ENCODE measurements at places on chromosomes 2 and 18.
A peak's percentile ranks its signal among the peaks of the same experiment; 100 is the strongest.

- ATAC-seq: peak; percentile 59
Observed at GRCh38 chr2:57726294-57726693, 320.3 kb upstream of the VRK2 start.

DNA sequence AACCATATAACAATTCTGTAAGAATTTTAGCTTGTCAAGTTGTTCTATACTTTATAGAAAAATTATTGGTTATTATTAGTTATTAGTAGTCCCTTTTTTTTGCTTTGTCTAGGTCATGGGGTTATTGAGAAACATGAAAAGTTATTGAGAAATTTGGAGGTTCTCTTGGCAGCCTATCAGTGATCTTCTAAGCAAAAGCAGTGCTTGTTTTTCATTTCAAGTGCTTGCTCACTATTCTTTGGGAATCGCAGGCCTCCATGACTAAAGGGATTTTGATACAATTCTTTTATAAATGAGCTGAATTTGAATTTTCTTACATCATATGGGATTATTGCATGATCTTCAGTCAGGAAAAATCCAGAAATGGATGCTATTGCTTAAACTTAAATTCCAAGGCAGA lies 25.8 kb downstream of the PLEKHA3 start:
- no peak for ATAC-seq

DNA sequence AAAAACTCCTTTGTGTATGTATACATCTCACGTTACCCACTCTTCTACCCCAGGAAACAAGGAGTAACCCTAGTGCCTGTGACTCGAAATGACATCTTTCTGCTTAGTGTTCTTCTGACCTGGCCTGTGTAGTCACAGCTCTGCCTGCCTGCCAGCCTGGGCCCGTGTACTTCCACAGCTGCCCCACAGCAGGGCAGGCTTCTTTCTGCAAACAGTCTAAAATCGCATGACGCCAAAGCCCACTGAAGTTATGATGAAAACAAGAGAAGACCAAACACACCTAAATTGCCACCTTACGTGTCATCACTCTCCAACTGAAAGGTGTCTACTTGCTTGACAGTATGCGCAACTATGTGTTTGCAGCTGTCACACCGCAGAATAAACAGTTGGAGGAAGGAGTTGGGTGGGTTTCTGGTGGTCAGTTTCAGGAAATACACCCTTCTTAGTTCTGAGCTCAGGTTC lies 1.5 kb downstream of the GAREM1 start:
- no peak for ATAC-seq

DNA sequence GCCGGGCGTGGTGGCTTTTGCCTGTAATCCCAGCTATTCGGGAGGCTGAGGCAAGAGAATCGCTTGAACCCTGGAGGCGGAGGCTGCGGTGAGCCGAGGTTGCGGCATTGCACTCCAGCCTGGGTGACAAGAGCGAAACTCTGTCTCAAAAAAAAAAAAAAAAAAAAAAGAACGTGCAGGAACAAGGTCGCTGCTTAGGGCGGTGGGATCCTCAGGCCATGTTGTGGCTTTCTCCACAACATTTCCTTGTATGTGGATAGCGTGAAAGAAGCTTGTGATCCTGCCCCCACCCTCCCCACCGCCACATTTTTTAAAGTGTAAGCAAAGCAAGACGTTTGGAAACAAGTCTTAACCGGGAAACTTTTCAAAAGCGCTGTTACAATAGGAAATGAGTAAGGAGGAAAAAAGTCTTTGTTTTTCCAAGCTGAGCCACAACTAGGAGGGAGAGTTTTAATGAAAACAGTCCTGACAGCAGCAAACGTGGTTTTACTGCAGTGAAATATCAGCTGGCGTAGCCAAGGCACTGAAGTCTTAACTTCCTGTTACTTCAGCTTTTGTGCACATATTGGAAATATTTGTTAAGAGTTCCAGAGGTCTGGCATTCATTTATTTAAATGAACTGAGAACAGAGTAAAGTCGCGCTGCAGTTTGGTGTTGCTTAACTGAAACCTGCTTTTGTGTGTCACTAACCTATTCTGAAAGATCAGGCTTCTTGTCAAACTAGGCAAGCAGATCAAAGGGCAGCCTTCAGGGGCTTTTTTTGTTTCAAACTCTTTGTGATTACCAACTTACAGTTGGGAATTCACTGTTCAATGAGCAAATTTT lies 3.8 kb downstream of the TGIF1 start:
- ATAC-seq: peak; percentile 22

GRCh38 chr18:5467671-5468070 lies 76.1 kb downstream of the EPB41L3 start:
- ATAC-seq: no peak

DNA sequence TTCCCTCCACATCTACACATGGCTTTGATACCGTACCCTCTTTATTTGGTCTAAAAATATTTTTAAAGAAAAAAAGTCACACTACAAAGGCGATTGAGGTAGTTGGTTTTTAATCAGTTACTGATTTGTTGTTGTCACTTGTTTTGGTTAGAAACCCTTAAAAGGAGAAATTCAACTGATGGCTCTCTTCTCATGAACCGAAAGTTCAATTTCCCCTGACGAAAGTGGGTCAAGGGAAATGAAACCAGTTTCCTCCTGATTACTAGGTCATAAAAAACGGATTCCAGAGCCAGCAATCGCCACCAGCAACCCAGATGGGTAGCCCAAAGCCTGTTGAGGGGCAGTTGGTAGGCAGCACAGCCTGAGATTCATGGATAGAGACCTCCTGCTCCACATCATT lies 63.2 kb downstream of the DLGAP1 start:
- ATAC-seq: no peak

DNA sequence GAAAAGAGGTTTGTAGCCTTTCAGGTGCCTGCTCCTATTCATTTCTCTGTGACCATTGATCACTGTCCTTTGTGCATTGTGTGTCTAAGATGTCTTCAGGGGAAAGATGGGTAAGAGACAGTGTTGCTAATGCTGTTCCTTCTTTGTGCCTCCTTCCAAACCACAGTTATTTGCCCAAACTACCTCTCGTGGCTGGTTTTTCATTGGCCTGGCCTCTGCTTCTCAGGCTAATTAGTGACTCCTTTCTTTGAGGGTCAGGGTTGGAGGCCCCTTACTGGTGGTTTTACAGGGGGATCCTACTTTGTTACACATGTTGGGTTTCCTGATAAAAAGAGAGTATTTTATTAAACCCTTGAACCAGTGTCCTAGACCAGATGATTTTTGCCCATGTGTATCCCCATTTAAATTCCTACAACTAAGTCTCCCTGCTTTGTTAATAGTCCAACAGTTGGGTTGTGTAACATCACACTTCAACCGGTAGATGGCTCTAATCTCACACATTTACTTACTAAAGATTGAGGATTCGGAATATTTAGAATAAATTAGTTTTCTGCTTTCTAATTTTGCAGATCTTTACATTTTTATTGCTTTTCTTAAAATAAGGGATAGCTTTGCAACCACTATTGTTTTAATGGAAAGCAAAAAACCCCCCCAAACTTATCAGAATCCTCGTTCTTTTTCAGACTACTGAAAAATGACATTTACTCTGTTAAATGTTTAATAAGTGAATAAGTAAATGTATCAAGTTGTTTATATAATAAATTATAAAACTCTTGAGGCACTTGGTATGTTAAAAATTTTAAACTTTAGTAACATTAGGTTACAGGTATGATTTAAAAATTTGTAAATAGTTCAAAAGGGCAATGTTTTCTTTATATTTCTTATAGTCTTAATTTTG lies 2.4 kb downstream of the MARS2 start:
- ATAC-seq: no peak

DNA sequence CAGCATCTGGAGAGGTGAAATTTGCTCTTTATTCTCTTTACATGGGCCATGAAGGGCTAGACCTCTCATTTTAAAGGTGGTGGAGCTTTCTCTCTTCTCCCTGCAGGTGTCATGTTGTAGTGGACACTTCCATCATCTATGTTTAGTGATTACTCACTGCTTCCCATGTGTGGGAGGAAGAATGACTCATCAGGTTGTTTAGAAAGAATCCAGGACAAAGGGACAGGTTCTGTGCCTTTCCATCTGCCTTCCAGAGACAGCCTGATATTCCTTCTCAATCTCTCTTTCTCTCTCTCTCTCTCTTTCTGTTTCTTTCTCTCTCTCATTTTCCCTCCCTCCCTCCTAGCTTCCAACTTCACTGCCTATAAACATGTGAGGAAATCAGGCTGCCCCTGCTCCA lies 38.7 kb downstream of the SCG2 start:
- ATAC-seq: no peak

DNA sequence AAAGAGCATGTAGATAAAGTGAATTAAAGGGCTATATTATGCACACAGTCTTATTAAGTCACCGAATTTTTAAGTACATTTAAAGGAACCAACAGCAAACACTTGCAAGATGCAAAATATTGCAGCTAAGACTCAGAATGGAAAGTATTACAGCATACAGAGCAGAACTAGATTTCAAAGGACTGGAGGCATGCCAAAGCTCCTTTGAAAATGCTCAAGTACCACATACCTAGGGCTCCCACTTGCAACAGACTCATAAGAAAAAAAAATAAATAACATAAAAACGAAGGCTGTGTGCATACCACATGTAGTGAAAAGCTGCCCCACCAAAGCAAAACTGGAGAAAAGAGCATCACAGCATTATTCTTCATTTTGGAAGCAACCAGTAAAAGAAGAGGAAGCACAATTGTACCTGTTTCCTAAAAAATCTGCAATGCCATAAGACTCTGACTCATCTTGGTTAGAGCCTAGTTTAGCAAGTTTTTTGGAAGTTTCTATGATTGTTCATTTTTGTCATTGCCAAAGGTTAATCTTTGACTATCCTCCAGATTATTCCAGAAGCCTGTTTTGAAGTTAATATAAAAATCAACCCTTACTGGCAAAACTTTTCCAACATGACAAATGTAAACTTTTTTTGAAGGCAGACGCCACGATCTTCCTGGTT lies 306.0 kb upstream of the COL3A1 start:
- ATAC-seq: no peak

DNA sequence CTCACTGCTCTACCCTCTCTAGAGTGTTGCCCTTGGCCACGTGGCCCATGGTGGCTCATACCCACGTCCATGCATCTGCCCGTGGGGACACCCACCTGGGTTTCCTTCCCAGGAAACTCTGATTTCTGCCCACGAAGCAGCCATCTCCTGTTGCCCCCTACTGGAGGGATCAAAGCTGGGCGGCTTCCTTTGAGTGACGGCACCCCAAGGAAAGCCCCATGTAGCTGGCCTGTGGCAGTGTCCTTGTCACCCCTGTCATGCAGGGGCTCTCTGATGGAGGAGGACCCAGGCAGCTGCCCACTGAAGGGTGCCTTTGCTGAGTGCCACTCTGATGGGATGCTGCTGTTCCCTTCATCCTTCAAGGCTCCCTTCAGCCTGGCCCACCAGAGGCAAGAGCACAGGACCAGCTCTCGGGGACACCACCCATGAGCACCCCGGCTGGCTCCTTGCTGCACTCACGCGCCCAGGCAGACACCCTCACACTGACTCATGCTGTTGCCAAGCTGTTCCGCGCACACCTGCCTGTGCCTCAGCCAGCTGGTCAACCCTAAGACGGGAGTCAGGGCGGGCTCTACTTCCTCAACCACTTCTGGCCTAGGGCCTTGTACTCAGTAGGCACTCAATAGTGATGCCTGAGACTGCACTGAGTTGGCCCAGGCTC lies 101.1 kb downstream of the CTIF start:
- no peak for ATAC-seq

DNA sequence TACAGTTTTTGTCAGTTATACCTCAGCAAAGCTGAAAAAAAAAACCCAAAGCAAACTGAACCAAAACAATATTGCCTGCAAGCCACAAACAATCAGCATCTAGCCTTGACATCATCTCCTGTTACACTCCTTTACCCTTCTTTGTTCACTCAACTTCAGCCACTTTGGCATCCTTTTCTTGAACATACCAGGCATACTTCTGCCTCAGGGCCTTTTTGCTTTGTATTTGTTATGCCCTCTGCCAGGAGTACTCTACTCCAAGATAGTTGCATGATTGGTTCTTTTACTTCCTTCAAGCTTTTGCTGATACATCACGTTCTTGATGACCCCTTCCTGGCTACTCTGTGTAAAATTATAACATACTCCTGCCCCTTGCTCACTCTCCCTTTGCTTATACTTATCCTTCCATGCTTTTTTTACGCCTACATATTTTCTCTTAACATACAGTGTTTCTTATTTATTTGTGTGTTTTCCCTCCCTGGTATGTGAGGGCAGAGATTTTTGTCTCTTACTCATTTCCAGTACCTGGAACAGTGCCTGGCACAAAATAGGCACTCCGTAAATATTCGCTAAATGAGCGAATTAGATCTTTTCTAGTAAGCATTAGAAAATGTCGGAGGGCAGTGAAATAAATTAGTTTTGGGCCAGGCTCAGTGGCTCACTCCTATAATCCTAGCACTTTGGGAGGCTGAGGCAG lies 12.7 kb downstream of the ABI2 start:
- ATAC-seq: no peak

DNA sequence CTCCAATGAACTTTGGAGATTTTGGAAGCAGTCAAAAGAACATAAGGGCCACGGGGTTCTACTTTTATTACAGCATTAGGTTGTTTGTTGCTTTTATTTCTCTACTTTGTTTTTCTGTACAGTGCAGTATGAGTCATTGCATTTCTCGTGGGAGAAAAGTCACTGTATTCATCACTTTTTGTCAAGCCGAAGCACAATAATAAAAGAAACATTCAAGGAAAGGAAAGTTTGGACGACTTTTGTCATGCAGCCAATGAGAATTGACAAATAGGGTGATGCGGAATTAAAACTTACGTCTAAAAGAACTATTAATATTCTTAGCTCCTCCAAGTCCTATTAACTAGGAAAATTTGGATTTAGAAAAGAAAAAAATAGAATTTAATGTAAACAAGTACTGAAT lies 209.9 kb downstream of the TMEM182 start:
- no peak for ATAC-seq

- ATAC-seq: peak; percentile 65
Observed at GRCh38 chr2:222861411-222862105, 722 bp downstream of the ACSL3 start.

- ATAC-seq: no peak
Observed at GRCh38 chr2:218370410-218371063, 11.5 kb upstream of the SLC11A1 start.

- ATAC-seq: no peak
Observed at GRCh38 chr2:151855111-151855510, 26.9 kb upstream of the ARL5A start.

DNA sequence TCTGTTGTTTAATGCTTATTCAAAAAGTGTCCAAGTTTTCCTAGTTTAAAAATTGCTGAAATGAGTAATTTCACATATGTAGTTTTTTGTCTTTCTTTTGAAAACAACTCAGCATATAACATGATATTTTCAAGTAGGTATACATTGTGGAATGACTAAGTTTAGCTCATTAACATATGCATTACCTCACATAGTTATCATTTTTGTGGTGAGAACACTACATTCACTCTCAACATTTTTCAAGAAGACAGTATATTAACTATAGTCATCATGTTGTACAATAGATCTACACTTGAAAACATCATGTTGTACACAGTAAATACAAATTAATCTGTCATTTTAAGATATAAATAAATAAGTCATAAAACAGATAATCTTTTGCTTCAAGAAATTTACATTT lies 340.0 kb downstream of the CCDC85A start:
- no peak for ATAC-seq
